Cardiac muscle cell (in vitro differentiated cells and primary cell): ENCODE measurements at places on chromosomes 1 and 21.

- no peak for DNase-seq
Measured at GRCh38 chr1:59094001-59094400, 202.9 kb upstream of the FGGY start.

DNA sequence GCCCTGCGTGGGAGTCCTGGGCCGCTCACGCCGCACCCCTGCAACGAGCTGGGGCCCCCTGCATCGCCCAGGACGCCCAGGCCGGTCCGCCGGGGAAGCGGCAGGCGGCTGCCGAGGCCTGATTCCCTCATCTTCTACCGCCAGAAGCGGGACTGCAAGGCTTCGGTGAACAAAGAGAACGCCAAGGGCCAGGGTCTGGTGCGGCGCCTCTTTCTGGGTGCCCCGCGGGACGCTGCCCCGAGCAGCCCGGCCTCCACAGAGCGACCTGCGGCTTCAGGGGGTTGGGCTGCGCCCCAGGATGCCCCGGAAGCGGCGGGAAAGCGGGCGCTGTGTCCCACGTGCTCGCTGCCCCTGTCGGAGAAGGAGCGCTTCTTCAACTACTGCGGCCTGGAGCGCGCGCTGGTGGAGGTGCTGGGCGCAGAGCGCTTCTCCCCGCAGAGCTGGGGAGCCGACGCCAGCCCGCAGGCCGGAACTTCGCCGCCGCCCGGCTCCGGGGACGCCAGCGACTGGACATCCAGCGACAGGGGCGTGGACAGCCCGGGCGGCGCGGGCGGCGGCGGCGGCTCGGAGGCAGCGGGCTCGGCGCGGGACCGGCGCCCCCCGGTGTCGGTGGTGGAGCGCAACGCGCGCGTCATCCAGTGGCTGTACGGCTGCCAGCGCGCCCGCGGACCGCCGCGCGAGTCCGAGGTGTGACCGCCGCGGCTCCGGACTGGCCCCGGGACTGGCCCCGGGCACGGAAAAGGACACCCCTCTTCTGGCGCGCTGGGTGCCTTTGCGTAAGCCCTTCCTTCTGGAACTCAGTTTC is 2.7 kb downstream of the FAM110D start:
- peak; percentile 57 for DNase-seq

GRCh38 chr1:88774151-88774556 is 90.1 kb downstream of the PKN2 start:
- no peak for DNase-seq

DNA sequence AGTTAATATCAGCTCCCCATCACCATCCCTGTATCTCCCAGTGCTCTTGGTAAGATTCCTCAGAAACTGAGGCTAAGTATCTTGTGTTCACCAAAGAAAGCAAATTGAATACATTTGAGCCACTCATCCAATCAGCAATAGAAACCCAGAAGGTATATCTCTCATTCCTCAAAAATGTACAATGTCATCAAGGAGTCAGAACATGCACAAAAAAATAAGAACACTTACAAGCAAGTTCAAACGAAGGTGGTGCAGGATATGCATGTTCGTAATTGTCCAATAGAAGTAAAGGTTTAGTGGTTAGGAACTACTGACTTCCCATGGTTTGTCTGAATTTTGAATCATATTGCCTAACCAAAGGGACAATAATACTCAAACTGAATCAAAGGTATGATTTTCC is 24.3 kb downstream of the RXRG start:
- DNase-seq: no peak

DNA sequence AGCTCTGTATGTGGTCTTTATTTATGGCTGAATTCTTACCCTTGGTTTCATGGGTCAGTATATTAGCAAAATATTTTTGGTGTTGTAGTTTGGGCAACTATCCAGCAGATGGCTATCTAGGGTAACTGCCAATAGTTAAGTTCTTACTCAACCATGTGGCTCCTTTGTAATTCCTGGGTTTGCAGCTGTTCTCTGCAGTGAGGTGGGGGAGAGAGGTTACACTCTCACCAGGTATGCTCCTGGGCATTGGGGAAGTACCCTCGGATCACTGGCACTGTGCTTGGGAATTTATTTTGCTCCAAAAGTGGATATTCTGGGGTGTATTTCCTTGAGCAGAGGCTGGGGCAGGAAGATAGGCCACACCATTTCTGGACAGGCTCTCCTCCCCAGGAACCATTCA is 436.7 kb upstream of the TMPRSS15 start:
- no peak for DNase-seq

- DNase-seq: peak; percentile 32
Measured at GRCh38 chr1:65277605-65278347, 31.6 kb upstream of the DNAJC6 start.

- DNase-seq: no peak
Measured at GRCh38 chr1:67683766-67684525, 1.1 kb upstream of the GADD45A start.

DNA sequence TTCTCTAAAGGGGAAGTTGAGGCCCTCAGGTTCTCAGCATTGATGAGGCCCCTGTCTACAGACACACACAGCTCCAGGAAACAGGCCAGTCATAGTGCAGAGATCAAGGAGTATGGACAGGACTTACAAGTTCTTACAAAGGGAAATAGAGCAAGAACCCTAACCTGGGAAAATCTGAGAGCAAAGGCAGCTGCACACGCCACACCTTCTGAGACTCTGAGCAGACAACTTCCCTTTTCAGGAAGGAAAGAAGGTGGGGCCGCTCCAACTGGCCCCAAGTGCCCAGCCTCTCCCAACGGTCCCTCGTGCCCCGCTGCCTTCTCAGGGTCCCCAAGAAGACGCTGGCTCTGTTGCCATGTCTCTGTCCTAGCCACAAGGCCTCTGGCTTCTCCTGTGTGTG is 3.6 kb downstream of the NOC2L start:
- no peak for DNase-seq

GRCh38 chr21:41166884-41167283 is 1.1 kb upstream of the BACE2 start:
- no peak for DNase-seq

DNA sequence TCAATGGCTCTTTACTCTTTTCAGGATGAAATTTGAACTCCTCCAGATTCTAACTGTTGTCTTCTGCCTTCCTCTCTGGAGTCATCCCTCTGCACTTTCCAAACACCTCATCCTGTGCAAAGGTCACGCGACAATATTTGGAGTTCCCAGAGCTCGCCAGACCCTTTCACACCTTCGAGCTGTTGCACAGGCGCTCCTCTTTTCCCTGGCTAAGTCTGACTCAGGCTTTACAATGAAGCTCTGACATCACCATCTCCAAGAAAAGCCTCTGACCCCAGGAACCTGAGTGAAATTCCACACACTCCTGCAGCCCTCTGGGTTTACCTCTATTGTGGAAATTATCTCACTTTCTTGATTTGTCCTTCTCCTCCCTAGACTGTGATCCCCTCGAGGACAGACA is 270.3 kb downstream of the RGS7 start:
- no peak for DNase-seq

- peak; percentile 82 for DNase-seq
Measured at GRCh38 chr1:228445843-228446650, 29.4 kb upstream of the TRIM17 start.

DNA sequence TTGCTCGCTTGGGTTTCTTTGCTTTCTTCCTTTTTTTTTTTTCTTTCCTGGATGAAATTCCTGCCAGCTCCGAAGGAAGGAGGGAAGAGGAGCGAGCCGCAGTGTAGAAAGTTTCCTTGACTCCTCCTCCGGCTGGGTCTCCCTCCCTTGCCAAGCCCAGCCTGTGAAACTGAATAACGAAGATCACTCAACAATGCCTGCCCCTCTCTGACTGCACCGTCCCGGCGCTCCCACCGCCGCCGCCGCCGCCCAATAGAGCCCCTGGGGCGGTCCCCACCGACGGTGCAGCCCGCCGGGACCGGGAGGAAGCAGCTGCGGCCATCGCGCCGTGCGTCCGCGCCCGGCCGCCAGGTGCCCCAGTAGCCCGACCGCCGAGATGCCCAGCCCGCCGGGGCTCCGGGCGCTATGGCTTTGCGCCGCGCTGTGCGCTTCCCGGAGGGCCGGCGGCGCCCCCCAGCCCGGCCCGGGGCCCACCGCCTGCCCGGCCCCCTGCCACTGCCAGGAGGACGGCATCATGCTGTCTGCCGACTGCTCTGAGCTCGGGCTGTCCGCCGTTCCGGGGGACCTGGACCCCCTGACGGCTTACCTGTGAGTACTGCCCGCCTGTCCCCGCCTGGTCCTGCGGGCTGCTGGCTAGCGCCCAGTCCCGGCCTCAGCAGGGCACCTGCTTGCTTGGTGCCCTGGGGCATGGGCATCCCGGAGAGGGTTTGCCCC is at the start of gene LGR6:
Gene LGR6, plus strand, starts transcription at position 186 of the 714 bp plus-strand sequence. Its CDS starts 191 bp downstream, at position 377.
- DNase-seq: peak; percentile 25

DNA sequence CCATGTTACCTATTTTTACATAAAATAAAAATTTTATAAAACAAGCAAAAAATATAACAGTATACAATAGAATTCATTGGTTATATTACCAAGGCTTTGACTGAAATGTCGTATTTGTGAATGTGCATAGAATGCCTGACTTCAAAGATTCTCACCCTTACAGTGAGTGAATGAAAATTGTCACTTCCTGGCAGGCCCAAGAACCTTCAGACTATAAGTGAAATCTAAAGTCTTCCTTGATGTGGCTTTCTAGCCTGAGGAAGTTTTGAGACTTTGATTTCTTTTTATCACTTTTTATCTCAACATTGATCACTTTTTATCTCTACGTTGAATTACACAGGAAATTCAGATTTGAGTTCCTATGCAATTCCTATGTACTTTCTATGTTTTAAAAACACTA is 104.7 kb upstream of the KIAA0040 start:
- DNase-seq: no peak

DNA sequence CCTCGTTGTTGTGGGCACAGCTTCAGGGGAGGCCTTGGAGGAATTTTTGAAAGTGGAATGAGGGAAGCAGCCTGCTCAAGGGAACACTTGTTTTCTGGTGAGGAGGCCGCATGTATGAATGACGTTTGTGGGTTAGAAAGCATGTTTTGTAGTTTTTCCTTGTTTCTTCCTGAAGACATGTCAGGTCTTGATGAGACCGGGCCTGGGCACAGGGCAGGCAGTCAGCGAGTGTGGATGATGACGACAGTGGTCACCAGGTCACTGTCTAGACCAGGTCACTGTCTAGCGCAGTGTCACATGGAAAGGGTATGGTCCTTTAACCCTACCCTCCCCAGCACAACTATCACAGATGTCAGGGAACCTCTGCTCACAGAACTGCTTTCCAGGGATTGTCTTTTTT is 7.3 kb downstream of the PSEN2 start:
- no peak for DNase-seq
